CD8-positive, alpha-beta memory T cell (primary cell): ENCODE measurements at places on chromosomes 4 and X. TPM values are rescaled to one million over a fixed set of nuclear protein-coding genes. Genes with fewer than 3 reads are reported as not detected.

The MAGEA2 gene
- not detected for total RNA-seq

The PABPC1L2B gene
- not detected for total RNA-seq

The RBM47 gene
- 1.1 TPM for total RNA-seq

The SPARCL1 gene
- not detected for total RNA-seq

GRCh38 chr4:44462259-44462658 is 13.7 kb upstream of the KCTD8 start:
- DNase-seq: no peak

DNA sequence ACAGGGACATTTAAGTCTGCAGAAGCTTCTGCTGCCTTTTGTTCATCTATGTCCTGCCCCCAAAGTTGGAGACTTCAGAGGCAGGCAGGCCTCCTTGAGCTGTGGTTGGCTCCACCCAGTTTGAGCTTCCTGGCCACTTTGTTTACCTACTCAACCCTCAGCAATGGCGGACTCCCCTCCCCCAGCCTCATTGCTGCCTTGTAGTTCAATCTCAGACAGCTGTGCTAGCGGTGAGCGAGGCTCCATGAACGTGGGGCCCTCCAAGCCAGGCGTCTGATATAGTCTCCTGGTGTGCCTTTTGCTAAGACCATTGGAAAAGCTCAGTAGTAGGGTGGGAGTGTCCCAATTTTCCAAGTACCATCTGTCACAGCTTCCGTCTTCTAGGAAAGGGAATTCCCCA is 170.1 kb downstream of the CCNG2 start:
- no peak for DNase-seq

DNA sequence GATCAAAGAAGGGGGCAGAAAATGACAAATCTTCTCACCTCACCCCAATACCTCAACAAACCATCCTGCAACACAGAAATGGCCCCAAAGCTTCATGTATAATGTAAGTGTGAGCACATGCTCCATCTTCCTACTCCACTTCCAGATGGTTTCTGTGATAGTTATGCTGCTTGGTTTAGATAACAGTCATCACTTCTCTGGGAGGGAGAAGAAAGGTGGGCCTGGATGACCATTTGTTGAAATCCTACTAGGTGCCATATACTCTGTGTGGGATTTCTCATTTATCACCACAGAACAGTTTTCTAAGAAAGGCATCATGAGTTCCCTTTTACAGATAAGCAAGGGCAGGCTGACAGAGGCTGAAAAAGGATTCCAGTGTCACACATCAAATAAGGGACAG is 31.3 kb upstream of the NXF3 start:
- no peak for DNase-seq

DNA sequence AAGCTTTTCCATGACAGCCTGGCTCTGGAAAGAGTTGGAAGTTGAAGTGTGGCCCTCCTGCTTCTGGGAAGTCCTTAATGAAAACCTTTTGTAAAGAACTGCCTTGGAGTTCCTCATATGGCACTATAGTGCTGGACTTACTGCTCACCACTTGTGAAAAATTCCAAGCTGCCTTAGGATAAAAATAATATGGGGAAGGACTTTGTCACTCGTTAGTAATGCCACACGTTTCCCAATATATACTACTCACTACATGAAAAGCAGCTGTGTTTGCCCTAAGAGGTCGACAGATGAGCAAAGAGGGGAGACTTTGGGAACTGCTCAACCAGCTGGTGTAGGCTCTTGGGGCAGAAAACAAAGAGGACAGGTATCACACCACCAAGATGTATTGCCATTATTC is 11.7 kb downstream of the OPHN1 start:
- DNase-seq: no peak

DNA sequence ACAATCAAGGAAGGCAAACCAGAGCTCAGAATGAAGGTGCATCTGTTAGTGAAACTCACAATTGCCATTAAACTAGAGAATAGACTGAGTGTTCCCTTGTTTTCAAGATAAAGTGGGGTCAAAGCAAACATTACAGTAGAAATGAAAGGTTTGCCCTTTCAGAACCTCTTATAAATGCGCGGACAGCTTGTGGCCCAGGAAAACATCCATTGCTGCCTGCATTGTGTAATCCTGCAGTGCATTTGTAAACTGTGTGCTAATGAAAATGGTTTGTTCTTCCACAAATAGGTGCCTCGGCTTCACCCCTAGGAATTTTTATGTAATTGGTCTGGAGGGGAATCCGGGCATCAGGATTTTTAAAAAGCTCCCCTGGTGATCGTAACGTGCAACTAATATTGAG is 62.8 kb downstream of the SNX25 start:
- no peak for DNase-seq

DNA sequence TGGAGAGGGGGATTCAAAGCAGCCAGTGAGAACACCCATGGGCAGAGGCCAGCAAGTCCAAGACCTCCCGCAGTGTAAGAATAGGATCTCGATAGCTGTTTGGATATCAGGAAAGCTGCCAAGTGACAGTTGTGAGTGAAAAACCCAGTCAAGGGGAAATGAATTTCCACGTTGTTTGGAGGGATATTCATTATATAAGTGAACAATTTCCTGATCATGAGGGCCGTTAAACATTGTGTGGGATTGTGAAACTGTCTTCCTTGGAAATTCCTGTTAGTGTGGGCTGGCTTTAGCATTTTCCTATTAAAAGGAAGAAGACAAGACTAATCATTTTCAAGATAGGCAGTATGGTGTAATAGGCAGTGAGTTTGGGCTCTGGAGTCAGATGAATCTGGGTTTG is 15.0 kb downstream of the CLDN2 start:
- no peak for DNase-seq

GRCh38 chrX:118770133-118770760 is 42.8 kb downstream of the IL13RA1 start:
- no peak for DNase-seq
